Activated naive CD4-positive, alpha-beta T cell treated with anti-CD3 and anti-CD28 coated beads, Interleukin-2, amount 50 U/mL, for 72 hours (primary cell): ENCODE measurements at places on chromosomes 11 and 22. TPM values are rescaled to one million over a fixed set of nuclear protein-coding genes. Genes with fewer than 3 reads are reported as not detected.

DNA sequence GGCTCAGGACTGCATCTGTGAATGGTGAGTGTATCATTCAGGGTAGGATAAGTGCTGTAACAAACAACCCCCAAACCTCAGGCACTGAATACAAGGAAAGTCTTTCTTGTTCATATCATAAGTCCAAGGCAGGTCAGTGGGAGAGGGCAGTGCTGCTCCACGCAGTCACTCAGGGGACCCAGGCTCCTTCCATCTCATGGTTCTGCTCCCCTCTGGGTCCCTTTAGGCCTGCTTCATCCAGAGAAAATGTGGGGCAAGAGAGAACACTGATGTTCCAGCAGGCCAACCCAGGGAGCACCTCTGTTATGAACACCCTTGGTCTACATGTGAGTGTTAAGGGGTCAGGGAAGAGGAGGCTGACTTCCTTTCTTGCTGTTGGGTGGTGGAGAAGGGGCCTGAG is 187.8 kb downstream of the CHST1 start:
- no peak for DNase-seq

DNA sequence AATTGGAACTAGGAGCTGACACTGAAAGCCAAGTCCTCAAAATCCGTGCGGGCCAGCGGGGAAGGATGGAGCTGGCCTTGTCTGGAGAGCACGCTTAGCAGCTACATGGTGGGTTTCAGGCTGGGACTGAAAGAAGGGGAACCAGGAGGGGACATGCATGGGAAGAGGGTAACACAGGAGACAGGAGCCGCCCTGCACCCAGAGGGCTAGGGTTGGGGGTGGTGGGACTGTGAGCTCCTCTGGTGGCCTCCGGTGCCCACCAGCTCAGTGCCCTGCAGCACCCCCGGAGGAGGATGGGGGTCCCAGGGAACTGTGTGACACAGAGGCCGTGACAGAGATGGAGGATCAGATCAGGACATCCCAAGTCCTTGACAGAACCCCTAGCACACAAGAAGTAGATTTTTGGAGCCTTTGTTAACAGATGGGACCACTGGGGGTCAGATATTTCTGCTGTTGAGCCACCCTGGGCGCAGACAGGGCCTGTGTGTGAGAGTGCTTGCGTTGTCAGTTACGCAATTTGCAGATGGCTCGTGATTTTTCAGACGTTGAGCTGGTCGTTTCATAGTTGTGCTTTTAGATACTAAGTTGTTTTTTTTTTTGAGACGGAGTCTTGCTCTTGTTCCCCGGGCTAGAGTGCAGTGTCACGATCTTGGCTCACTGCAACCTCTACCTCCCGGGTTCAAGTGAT is 21.3 kb upstream of the GRAMD4 start:
- no peak for DNase-seq

- DNase-seq = no peak
Observed at GRCh38 chr11:35822815-35823495, 120.9 kb upstream of the LDLRAD3 start.

Gene LRRN4CL
- 0.48 TPM for total RNA-seq

GRCh38 chr11:132858223-132858622 is 674.1 kb downstream of the OPCML start:
- DNase-seq = no peak

DNA sequence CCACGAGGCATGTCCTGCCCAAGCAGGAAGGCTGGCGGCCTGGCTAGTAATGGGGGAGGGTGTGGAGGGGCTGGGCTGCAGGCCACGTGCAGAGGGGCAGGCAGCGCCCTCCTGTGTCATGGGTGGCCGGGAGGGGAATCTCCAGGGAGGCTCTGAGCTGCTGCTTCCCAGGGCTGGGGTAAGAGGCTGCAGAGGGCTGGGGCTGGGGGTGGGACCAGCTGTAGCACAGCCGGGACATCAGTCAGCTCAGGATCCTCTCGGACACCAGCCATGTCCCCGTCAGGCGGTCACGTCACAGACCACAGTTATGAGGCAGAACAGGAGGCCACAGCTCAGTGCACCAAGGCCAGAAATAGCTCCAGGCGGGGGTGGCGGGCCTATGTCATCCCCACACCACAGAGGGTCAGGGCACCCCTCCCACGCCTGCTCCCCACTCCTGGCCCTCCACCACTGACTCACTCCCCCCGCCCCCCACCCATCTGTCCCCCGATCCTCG is 21.1 kb downstream of the RTN4R start:
- no peak for DNase-seq

GRCh38 chr22:47738472-47739013 is 976.1 kb downstream of the TBC1D22A start:
- no peak for DNase-seq

Gene LYVE1
- total RNA-seq = not detected

Gene OAF
- 2.3 TPM for total RNA-seq

DNA sequence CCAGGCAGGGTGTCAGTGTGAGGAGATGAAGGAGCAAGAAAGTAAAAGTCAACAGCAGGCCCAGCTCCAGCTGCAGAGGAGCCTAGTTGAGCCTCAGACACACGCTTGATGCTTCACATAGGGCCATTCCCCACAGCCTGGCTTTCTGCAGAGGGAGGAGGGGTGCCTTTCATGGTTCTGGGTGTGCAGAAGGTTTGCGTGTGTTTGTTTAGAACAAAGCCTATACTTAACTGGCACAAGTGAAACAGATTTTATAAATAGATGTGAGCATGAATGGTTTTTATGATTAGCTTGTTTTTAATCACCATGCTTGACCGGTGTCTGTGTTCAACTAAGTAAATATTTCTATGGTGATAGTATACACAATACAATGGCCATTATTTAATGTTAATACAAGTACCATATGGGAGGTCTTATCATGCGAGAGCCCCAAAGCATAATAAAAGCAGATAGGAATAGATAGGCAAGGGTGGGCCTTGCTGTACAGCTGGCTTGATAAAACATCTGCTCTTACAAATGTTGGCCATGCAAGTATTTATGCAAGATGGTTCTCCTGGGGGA is 290.2 kb downstream of the ETS1 start:
- DNase-seq = no peak

DNA sequence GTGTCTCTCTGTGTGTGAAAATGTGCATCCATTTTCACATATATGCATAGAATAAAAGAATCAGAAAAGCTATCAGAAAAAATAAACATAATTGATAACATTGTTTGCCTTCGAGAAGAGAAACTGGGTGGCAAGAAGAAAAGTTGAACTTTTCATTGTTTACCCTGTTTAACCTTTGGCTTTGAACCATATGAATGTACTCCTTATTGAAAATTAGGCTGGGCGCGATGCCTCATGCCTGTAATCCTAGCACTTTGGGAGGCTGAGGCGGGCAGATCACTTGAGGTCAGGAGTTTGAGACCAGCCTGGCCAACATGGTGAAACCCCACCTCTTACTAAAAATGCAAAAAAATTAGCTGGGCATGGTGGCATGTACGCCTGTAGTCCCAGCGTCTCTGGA is 11.9 kb upstream of the OR9Q1 start:
- no peak for DNase-seq

GRCh38 chr11:73426219-73426850 is 50.1 kb downstream of the RELT start:
- no peak for DNase-seq

Gene IL18BP
- 13.8 TPM for total RNA-seq

DNA sequence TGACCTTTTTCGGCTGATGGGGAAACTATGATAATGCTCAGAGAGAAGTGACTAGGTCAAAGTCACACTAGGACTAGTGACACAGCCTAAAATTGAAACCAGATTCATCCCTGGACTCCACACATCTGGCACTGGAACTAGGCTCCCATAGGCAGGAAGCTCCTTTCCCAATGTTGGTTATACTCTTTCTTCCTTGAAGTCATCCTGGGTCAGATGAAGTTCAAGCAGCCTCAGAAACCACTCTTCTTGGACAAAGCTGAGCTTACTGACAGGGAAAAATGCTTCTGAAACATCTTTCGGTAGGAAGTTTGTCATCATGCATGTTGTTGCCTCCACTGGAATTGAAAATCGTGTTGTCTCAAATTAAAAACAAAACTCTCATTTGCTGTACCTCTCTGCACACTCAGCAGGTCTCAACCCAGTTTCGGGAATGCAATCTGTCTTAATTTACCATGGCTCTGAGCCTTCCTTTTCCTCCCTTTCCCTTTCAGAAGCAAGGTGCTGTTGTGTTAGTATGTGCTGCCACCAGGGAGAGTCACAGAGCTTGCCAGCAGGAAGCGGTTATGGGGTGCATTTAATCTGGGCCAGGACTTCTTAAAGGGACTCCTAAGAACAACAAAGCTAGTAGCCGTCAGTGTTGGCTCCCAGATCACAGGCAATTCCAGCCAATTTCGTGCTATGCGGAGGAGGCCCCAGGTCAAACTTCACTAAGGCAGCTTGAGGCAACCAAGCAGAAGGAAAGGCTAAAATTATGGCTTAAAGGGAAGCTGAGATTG is 384.8 kb downstream of the TENM4 start:
- DNase-seq = no peak

Gene OR51B2
- total RNA-seq = not detected

GRCh38 chr22:27407369-27407985 is 394.1 kb downstream of the MN1 start:
- DNase-seq = no peak

DNA sequence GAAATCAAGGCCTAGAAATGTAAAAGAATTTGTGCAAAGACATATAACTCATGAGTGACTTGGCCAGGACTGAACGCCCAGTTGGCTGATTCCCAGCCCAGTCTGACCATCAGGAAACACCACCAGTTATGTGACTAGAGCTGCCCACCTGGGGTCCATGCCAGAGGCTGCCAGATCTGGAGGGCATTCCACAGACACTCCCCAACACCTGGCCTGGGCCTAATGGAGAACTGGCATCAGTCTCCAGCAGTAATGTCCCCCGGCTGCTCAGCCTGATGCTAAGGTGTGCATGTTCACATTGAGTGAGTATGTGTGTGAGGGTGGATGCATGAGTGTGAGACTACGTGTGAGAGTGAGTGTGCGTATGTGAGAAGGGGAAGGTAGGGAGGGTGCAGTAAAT is 15.7 kb downstream of the PLAAT3 start:
- no peak for DNase-seq

Gene CHRDL2
- not detected for total RNA-seq

Gene ESRRA
- total RNA-seq = 33.6 TPM

- DNase-seq = no peak
Observed at GRCh38 chr11:61000426-61000825, 28.9 kb downstream of the CD6 start.

DNA sequence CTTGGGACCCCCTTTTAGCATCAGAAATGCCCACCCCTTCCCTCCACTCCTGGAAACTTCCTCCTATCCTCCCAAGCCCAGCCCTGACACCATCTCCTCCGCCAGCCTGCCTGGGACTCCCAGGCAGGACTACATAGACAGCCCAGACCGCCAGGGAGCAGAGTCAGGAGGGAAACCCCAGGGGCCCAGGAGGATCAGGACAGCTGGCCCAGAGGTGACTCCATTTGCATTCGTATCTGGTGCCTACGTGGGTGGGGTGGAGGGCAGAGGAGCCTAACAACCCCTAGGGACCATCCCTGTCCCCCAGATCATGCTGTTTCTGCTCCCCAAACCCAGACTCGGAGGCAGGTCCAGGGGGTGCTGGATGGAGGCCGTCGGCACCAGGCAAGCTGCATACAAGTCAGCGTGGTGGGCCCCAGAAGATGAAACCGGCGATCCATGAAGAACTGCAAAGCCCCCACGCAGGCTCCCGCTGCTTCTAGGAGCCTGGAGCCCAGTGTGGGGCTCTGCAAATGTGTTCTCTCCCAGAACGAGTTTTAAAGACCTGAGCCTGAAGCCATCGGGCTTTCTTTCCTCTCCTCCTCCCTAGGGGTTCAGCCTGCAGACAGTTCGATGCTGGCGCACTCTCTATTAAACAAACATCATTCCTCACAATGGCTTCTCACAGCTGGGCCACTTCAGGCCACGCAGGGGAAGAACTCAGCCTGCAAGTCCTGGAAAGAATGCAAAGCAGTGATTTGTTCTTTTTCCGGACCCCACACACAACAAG is 1506.8 kb downstream of the BRD1 start:
- DNase-seq = no peak

DNA sequence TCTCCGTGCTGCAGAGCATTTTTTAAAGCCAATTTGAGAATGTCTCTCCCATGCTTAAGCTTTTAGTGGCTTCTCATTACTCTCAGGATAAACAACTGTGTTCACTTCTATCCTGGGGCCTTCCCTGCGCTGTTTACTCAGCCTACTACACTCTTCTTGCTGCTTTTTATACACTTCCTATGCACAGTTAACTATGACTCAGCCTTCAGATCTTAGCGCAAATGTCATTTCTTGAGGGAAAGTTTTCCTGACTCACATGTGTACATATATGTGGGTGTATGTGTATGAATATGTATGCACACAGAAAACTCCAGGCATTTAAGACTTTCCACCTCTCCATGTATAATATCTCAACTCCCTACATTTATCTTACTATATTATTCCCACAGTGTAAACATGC is 9.8 kb downstream of the THAP12 start:
- DNase-seq = no peak

Gene ANO3
- not detected for total RNA-seq

Gene ACRV1
- total RNA-seq = not detected

- no peak for DNase-seq
Observed at GRCh38 chr11:128964463-128964930, 21.8 kb upstream of the TP53AIP1 start.

DNA sequence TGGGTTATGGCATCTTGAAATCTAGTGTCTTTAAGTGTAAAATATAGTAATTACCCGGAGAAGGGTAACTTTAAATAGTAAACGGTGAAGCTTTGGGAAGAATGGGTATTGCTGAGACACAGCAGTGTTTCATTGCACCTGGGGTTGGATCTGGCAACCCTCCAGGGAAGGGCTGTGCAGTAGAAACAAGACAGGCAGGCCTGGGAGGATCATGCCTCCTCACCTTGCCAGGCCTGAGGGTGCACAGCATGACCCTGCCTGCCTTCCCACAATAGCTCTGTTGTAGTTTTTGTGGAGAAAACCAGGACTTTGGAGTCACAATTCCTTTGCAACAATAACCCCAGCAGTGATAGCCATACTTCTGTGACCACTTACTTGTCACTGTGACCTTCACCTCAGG is 64.6 kb upstream of the ADSL start:
- DNase-seq = no peak

Gene KRTAP5-11
- total RNA-seq = not detected

DNA sequence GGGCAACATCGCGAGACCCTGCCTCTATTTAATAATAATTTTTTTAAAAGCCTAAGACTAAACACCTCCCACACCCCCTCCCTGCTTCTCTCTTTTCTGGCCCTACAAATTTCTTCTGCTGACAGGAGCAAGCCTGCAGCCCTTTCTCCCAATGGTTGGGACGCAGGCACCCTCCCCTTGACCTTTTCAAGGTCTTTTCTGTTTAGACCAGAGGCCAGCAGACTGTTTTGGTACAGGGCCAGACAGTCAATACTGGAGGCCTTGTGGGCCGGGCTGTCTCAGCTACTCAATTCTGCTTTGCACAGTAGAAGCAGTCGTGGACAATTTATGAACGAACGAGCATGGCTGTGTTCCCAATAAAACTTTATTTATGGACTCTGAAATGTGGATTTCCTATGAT is 92.3 kb downstream of the SCN3B start:
- no peak for DNase-seq

GRCh38 chr22:23403152-23403719 is 176.9 kb downstream of the IGLL1 start:
- no peak for DNase-seq

DNA sequence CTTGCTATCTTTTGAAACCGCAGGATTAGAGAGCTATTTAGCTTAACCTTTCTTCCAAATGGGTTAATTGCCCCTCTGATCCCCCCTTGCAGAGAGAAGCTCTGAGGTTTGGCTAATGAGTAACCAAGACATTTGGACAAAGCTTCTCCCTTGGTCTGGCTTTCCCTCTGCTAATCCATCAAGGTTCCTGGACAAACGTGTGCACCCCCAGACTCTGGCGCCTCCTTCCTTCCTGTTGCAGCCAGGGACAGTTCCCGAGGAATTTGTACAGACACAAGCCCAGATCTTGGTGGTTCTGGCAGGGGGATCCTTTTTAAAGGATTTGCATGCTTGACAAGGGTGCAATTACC is 1.6 kb downstream of the KIAA1671 start:
- DNase-seq = no peak

Gene HBE1
- not detected for total RNA-seq
